Esophagus squamous epithelium (tissue), 5 donors: ENCODE measurements at places on chromosomes 2 and 18.

- no peak for DNase-seq
Observed at GRCh38 chr2:126748188-126748760, 92.3 kb downstream of the GYPC start.

GRCh38 chr18:48022531-48023329, 92.3 kb upstream of the SMAD2 start:
- DNase-seq = no peak

DNA sequence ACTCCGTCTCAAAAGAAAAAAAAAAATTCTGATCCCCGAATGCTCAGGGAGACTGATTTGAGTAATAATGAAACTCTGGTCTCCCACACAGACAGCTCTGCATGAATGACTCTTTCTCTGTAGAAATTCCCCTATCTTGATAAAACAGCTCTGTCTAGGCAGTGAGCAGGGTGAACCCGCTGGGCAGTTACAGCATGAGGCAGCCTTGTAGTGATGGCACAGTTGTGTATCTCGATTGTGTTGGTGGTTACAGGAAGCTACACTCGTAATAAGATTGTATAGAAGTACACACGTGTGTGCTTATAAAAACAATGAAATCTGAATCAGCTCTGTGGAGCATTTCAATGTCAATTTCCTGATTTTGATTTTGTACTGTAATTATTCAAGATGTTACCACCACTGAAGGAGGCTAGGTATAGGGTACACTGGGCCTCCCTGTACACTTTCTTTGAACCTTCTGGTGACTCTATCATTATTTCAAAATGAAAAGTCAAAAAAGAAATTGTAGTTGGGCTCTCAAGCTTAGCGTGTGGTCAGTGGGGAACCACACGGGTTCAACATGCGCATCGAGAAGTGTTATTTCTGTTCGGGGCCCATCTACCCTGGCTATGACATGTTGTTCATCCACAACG, 34.9 kb upstream of the ATP8B1 start:
- DNase-seq = no peak

- no peak for DNase-seq
Observed at GRCh38 chr2:15748736-15749323, 157.2 kb downstream of the DDX1 start.

- no peak for DNase-seq
Observed at GRCh38 chr2:213234641-213235040, 49.6 kb upstream of the SPAG16 start.

GRCh38 chr2:158546412-158547144, 89.8 kb downstream of the PKP4 start:
- DNase-seq = no peak

- DNase-seq = no peak
Observed at GRCh38 chr2:219733746-219734145, 106.3 kb downstream of the SLC4A3 start.

- DNase-seq = no peak
Observed at GRCh38 chr2:135647836-135648579, 93.6 kb upstream of the UBXN4 start.

DNA sequence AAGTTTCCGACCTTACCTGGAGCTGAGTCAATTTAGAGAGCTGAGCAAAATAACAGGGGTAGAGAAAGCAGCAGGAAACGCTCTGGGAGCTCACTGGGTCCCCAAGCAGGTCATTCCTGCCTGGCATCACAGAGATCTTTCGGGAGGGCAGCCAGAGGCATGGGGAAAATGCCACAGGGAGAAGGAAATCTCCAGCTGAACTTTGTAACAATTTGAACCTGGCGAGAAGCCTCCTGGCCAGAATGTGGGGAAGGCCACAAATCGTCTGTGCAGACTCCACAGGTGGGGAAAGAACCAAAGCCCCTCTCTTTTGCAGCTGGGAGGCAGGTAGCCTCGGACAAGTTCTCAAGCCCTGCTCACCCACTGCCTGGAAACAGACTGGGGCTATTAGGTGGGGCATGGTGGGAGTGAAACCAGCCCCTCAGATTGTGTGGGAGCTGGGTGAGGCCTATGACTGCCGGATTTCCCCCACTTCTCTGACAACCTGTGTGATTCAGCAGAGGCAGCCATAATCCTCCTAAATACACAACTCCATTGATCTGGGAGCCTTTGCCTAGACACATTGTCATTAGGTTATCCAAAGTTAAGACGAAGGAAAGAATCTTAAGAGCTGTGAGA, 53.9 kb downstream of the INO80D start:
- no peak for DNase-seq

GRCh38 chr2:75608684-75609333, 37.8 kb upstream of the MRPL19 start:
- no peak for DNase-seq

- no peak for DNase-seq
Observed at GRCh38 chr2:157620956-157621355, 7.7 kb downstream of the ACVR1C start.

DNA sequence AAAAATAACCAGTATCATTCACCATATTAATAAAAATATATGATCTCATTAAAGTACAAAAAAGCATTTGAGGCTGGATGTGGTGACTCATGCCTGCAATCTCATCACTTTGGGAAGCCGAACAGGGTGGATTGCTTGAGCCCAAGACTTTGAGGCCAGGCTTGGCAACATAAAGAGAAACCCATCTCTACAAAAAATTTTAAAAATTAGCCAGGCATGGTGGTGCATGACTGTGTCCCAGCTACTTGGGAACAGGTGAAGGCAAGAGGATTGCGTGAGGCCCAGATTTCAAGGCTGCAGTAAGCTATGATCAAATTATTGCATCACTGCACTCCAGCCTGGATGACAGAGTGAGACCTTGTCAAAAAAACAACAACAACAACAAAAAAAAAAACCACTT, 75.9 kb downstream of the RAD51AP2 start:
- DNase-seq = no peak

GRCh38 chr2:15693926-15694588, 102.4 kb downstream of the DDX1 start:
- no peak for DNase-seq

DNA sequence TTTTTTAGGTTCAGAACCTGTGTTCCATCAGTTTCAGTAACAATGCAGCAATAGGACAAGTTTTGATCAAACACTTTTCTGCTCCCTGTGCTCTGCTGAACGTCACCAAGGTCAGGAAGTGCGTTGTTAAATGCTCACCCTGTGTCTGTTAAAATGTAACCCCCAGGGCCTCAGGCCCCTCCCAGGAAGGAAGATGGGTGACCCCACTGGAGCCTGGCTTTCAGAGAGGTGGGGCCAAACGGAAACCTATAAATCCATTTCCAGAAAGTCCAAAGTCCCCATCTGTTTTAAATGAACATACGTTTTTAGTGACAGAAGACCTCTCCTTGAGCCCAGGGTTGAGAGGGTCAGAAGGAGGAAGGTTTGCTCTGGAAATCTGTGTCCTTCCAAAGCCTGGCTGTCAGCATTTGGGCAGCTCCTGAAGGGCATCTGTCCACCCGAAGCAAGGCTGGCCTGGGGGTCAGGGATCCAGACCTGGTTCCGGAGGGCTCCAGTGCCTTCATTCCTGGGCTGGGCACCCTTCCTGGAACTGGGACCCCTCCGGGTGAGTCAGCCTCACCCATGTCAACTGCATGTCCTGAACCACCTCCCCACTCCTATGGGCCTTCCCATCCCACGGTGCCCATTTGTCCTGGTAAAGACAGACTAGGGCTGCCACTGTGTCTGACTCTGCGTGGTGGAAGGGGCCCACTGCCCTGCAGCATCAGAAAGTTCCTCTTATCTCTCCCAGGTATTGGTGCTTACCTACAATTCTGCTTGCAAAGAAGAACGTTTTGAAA, 117.4 kb upstream of the COPS8 start:
- DNase-seq = no peak

DNA sequence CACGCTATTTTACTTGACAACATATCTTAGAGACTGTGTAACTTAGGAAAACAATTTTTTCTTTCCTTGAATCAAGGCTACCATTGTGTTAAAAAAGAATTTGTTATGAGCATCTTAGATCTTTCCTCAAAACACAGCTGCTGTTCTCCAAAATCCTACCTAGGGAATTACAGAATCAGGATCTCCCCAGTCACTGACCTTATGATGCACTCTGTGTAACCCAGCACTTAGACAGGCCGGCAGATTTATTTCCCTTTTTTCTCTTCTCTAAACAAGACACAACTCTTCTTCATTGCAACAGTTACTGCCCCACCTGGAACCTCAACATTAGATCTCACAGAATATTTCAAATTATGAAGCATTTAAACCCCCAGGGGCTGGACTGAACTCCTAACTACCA, 13.5 kb upstream of the C2orf15 start:
- no peak for DNase-seq

- no peak for DNase-seq
Observed at GRCh38 chr18:23683155-23683554, 6.1 kb upstream of the LAMA3 start.

GRCh38 chr2:192117705-192118104, 77.0 kb downstream of the TMEFF2 start:
- no peak for DNase-seq
